ENCODE measurements at places on chromosomes 7 and 10.

DNA sequence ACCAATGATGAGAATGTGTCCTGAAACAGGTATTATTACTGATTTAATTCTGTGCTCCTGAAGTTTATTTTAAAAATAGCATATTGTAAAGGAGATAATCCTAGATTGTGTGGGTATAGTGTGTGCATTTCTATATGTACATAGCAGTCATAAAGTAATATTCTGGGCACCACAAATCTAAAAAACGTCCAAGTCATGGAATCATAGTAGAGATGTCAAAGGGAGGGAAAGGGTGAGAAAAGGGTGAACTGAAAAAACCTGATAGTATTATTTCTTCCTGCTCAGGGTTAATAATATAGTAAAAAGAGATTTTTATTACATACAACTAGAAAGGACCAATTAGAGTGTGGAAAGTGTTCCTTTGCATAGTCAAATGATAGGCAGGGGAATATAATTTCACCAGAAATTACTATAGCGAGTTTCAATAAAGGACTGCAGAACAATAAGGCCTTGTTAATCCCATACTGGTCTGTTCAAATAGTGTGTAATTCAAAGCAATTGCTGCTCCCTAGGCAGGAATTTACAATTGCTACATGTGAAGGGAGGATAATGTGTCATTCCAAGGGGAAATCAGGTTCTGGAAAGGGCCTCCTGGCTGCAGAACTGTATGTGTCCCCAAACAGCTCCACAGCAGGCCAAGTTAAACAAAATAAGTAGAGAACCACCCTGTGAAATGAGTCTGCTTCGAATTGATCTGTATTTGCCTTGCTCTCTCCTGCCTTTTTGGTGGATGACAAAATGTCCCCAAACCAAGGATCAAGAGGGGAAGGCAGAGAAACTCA, 42.5 kb upstream of the KMT2E start:
- no peak for DNase-seq

GRCh38 chr10:12177642-12178041, 18.0 kb downstream of the NUDT5 start:
- no peak for DNase-seq

DNA sequence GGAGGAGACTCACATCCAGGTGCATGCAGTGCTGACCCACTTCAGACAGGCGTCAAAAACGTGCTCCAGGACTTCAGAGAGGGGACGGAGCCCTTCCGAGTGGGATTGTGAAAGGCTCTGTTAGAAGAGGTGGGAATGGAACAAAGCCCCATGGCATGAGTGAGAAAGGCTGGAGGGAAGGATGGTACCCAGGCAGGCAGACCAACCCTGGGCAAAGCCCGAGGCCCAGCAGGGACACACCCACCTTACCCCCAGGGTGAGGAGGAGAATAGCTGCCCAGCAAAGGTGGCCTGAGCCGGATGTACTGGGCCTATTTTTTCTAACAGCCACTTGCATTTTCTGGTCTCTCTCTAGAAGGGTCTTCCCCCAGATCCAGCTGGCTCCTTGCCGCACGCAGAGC, 14.8 kb downstream of the CHAT start:
- no peak for DNase-seq

DNA sequence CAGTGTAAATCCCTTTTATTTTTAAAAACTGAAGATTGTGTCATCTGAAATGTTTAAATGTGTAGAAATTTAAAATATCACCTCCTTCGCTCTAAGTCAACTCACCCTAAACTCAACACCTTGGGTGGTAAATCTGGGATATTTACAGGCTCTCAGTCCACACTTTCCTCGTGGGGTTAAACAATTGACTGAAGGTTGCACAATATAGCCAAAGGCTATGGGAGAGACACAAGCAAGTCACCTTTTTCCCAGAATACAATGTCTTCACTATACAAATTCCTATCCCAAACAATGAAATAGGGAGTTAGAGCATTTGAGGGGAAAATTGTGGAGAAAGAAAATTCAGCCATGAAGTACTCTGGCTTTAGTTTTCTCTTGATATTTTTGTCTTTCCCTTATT, 32.7 kb upstream of the MAT1A start:
- DNase-seq = no peak

- DNase-seq = no peak
Observed at GRCh38 chr10:75066271-75066670, 45.2 kb upstream of the SAMD8 start.

DNA sequence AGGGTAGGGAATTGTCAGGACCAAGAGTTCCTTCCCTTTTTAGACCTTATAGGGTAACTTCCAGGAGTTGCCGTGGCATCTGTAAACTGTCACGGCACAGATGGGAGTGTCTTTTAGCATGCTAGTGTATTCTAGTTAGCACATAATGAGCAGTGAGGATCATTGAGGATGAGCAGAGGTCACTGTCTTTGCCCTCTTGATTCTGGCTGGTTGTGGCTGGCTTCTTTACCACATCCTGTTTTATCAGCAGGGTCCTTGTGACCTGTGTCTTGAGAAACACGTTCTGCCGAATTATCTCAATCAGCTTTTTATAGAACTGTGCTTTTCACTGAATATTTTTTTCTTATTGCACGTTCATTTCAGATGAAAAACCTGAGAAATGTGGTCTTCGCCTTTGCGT, 41.5 kb downstream of the MINPP1 start:
- no peak for DNase-seq

DNA sequence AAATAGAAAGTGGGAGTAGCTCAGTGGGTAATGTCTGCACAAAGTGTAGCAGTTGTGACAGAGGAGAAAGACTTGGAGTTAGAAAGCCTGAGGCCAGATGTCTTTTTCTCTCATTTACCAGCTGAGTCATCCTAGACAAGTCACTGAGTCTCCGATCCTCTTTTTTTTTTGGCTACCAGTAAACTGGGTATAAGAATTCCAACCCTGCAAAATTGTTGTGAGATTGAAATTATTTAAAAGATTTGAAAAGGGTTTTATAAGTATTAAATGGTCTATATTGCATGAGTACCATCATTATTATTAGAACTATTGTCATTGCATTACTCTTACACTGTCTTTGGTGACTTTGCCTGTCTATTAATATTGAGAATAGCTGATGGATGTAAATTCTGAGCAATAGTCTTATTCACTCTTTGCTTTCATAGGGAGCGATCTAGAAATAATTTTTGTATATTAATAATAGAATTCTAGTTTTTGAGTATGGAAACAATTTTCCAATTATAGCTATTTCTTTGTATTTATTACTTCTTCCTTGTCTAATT, 74.0 kb downstream of the ARID5B start:
- DNase-seq = no peak

GRCh38 chr10:3738855-3739350, 46.1 kb downstream of the KLF6 start:
- DNase-seq = no peak

- DNase-seq = no peak
Observed at GRCh38 chr7:57496395-57496794, 46.4 kb downstream of the ZNF716 start.

- DNase-seq = no peak
Observed at GRCh38 chr7:151257990-151258389, 9.5 kb upstream of the SMARCD3 start.

GRCh38 chr10:3563298-3563697, 221.7 kb downstream of the KLF6 start:
- no peak for DNase-seq

DNA sequence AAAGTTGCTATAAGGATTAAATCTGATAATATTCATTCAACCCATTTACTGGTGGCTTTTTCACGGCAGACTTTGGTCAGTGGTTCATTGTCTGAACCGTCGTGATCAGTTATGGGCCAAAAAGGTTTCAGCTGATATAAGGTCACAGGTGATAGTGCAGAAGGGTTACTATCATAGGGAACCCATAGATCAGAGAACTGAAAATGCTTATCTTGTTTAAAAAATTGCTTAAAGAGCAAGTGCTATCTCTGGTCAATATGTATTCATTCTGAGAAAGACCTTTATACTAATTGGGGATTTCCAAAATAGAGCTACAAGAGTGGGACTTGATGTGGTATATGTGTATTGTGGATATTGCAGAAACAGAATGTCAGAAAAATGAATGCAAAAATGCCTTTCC, 147.8 kb upstream of the SEMA3E start:
- no peak for DNase-seq

DNA sequence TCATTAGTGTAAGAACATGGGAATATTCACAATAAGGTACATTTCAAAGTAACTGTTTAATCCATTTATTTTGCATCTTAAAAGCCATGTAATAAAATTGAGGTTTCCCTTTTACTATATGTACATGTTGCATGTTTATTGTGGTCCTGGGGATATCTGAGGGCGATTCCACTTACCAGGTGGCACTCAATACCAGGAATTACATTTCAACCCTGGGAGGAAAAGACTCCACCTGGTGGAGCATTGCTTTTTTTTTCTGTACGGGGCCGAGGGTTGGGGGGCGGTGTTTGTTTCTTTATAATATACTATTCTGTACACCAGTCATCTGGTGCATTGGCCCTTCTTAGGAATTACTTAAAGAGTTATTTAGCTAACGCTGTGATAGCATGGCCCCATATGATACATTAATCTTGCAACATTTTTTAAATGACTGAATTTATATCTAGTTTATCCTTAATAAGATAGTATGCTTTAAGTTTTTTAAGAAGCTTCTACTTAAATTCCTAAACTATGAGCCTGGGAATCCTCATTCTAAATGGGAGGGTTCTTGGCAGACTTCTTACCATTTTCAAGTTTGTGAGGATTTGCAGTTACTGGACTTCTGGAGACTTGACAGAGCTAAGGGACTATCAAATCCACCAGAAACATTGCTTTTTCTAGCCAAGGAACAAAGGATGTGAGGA, 7.2 kb upstream of the HGF start:
- DNase-seq = no peak

DNA sequence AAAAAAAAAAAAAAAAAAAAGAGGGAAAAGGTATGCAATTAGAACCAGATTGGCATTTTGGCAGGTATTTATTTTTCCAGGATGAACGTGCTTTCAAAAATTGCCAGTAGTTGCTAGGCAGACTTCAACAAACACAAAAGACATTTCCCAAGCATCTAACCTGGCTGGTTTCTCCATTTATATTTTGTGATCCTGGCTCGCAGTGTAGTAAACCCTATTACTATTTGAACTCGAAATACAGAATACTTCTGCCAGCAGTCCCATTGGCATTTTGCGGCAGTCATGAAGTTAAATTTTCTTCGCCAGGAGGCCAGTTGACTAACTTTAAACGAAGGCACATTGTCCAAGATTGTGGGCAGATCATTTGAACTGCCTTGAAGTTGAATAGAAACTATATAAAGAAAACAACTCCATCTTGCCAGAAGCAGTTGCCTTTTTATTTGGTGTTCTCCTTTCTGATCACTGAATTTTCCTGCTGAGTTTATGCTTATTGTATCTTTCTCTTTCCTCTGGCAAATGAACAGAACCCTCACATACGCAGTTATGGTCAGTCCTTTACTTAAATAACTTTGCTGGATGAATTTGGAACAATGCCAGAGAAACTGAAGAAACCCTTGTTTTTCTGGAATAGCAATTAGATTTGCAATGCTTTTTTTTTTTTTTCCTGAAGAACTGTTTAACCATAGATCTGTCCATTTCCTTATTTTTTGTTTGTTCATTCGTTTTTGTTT, 132.9 kb downstream of the BICC1 start:
- no peak for DNase-seq

- no peak for DNase-seq
Observed at GRCh38 chr10:34966451-34966850, 123.7 kb downstream of the CUL2 start.

Data from stimulated activated CD8-positive, alpha-beta memory T cell treated with anti-CD3 and anti-CD28 coated beads, Interleukin-4, amount 100 ng/mL, for 1 hour (primary cell).